Fibroblast of villous mesenchyme (primary cell): ENCODE measurements at places on chromosomes 11 and 22.

GRCh38 chr11:61923166-61924063 lies 6.0 kb upstream of the RAB3IL1 start:
- peak; percentile 90 for DNase-seq

- DNase-seq = no peak
Measured at GRCh38 chr22:35502836-35503235, 37.8 kb upstream of the RASD2 start.

- no peak for DNase-seq
Measured at GRCh38 chr11:15627560-15627959, 512.8 kb downstream of the INSC start.

DNA sequence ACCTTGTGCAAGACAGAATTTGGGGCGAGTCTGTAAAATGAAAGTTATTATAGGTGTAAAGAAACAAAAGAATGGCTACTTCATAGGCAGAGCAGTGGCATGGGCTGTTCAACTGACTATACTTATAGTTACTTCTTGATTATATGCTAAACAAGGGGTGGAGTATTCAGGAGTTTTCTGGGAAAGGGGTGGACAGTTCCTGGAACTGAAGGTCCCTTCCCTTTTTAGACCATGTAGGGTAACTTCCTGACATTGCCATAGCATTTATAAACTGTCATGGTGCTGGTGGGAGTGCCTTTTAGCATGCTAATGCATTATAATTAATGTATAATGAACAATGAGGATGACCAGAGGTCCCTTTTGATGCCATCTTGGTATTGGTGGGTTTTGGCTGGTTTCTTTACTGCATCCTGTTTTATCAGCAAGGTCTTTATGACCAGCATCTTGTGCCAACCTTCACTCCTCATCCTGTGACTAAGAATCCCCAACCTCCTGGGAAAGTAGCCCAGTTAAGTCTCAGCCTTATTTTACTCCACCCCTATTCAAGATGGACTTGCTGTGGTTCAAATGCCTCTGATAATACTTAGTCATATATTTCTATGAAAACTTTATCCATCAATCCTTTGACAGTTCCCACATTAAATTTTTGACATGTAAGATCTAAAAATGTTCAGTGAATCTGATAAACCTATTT lies 118.6 kb downstream of the ARHGAP42 start:
- DNase-seq = no peak
